ENCODE measurements at places on chromosomes 11 and 22.
A peak's percentile ranks its signal among the peaks of the same experiment; 100 is the strongest.

- peak; percentile 78 for DNase-seq
These were observed 13.1 kb downstream of the EEF1G start for GRCh38 chr11:62560566-62561103.

DNA sequence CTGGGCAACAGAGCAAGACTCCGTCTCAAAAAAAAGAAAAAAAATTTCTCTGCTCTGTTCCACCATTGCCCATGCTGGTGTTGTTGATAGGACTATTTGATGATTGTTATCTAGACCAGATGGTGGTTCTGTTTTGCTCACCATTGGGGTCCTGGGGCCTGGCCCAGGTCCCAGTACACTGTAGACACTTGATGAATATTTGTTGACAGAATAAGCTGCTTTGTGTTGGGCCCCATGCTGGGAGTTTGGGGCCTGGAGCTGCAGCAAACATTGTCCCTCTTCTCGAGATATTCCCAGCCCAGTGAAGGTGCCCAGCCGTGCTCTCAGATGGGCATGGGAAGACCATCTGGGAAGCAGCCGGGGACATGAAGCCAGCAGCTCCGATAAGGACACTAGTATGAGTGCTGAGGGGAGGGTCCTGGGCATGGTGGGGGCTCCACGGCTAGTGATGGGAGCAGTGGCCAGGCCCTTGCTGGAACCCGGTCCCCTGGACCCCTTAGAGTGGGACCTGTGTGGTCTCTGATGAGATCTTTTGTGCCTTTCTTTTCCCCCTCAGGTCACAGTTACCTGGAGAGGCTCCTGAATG, 13.6 kb downstream of the INCENP start:
- DNase-seq: no peak

- DNase-seq: no peak
These were observed 17.9 kb upstream of the FJX1 start for GRCh38 chr11:35600331-35600838.

GRCh38 chr11:67617243-67617953, 10.7 kb downstream of the NDUFV1 start:
- no peak for DNase-seq

- DNase-seq: peak; percentile 85
These were observed 1.9 kb downstream of the OR4S1 start for GRCh38 chr11:48307760-48308386.

DNA sequence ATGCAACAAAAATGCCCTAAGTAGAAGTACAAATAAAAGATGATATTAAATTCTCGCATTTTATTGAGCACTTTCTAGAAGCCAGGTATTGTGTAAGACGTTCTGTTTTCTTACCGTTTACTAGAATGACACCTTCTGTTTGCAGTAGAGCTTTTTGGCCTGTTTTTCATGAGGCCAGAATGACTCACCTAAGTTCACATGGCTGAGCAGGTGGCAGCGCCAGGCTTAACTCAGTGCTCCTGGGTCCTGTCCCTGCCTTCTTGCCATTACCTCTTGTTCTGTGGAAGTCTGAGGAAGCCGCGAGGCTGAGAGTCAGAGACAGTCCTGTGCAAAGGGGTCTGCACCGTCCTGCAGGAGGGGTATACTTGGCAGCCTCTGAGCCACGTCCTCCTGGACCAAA, 113.8 kb downstream of the ATXN10 start:
- DNase-seq: peak; percentile 35

DNA sequence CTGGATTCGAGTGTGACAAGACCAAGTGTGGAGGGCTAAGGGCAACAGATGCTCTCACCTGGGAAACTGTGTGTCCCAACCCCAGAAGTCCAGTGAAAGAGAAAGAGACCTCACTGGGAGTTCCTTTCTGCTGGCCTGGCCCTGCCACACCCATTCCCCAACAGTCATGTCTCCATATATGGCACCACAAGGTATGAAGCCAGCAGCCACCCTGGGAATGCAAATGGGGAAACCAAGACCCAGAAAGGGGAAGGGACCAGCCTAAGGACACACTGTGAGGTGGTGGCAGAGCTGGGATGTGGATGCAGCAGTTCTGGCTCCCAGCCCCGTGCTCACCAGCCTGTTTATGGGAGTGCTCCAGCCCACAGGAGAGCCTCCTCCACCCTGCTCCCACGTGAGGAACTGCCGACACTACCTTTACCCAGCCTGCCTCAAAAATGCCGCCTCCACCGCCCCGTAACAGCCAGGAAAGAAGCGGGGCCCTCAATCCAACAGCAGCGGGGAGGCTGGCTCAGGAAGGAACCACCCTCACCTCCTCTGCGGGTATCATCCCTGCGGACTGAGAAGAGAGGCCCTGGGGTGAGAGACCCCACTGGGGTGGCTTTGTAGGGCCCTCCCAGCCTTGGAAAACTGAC, 12.6 kb downstream of the LMO1 start:
- DNase-seq: no peak

DNA sequence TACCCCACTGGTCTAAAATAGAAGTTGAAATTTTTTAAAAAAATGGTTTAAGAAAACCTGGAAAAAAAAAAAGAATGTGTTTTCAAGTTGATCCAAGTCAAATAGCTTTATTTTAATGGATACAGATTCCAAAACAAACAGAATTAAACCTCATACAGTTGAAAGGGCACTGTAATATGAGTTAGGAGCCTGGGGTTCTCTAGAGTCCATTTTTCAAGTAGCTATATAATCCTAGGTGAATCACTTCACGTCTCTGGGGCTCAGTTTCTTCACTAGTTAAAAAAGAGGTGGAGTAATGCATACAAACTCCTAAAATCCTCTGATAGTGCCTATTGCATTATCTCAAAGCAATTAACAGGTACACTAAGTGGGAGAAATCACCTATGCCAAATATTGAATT, 132.9 kb downstream of the BBOX1 start:
- DNase-seq: no peak

- DNase-seq: no peak
These were observed 440.5 kb downstream of the TBC1D22A start for GRCh38 chr22:47202819-47203553.

DNA sequence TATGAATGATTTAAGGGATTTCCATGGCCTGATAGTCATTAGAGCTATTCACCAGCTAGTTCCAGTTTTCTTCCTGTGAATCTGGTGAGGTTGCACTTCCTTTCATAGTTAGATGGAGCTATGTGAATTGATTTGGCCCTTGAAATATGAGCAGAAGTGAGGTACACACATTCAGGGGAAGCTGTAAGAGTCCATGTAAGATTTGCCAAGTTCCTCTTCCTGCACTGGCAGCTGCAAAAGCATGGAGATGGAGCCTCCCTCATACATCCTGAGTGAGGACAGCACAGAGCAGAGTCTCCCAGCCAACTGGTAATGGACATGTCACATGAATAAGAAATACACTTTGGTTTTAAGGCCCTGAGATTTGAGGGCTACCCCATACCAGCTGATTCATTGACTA, 111.7 kb downstream of the CD44 start:
- no peak for DNase-seq

DNA sequence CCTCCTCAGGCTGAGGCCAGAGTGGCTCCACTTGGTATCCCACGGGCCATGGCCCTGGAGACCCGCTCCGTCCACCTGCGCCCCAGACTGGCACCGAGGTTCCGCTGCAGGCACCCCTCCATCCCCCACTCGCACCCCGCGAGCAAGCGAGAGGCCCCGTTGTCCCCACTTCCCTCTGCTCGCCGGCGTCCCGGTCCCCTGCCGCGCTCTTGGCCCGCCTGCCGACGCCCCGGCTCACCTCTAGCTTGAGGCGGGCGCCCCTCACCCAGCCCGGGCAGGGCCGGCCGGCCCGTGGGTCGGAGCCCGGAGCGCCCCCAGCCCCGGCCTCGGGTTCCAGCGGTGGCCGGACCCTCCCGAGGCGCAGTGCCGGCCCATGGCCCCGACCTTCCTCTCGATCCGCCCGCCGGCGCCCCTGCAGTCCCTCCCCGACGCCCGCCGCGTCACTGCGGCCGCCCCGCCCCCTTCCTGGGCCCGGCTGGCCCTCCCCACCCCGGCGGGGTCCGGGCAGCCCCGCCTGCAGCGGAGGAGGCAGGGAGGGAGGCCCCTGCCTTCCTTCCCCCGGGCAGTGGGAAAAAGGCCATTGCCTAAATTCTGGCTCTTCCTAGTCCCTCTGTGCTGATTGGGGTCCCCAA, at the start of gene PITPNM1:
TSS of gene PITPNM1 (minus strand) at position 414 of the 632 bp plus-strand sequence. CDS start 1,183 bp downstream, outside the sequence.
- peak; percentile 76 for DNase-seq

DNA sequence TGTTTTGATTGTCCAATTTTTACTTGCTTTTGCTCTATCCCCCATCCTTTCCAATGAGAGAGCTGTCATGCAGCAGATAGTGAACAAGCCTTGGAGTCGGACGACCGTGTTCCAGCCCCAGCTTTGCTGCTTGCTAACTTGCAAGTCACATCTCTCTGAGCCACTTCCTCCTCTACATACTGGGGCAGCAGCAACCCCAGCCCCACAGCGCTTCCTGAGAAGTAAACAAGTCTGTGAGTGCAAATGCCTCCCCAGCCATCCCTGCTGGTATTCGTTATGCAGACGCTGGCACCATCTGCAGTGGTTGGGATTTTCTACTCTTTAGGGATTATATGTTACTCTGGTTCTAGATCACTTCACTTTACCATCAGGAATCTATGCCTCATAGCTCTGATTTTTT, 35.0 kb downstream of the TPBGL start:
- DNase-seq: no peak

DNA sequence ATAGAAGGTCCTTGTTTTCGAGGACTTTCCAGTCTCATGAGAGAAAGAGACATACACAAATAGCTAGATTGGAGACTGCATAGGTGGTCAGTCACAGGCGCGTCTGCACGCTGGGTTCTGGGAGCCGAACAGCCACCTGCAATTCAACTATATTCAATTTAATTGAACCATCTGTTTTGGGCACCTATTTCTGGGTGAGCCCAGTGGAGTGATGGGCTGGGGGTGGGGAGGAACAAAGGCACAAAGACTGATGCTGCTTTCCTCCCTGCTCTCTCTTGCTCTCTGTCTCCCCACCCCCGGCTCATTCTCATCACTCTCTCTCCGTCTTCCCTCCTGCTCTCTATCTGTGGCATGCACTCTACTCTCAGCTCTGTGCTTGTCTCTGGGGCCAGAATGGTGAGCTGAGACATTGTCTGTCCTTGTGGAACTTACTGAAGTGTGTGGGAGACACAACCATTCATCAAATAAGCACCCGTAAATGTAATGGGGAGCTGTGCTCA, 48.1 kb upstream of the B3GAT1 start:
- DNase-seq: no peak

GRCh38 chr22:31230871-31231621, 18.9 kb downstream of the LIMK2 start:
- peak; percentile 24 for DNase-seq

GRCh38 chr22:44243761-44244160, 63.0 kb downstream of the PARVG start:
- no peak for DNase-seq

- no peak for DNase-seq
These were observed 26.1 kb downstream of the GDPD5 start for GRCh38 chr11:75499423-75500190.

DNA sequence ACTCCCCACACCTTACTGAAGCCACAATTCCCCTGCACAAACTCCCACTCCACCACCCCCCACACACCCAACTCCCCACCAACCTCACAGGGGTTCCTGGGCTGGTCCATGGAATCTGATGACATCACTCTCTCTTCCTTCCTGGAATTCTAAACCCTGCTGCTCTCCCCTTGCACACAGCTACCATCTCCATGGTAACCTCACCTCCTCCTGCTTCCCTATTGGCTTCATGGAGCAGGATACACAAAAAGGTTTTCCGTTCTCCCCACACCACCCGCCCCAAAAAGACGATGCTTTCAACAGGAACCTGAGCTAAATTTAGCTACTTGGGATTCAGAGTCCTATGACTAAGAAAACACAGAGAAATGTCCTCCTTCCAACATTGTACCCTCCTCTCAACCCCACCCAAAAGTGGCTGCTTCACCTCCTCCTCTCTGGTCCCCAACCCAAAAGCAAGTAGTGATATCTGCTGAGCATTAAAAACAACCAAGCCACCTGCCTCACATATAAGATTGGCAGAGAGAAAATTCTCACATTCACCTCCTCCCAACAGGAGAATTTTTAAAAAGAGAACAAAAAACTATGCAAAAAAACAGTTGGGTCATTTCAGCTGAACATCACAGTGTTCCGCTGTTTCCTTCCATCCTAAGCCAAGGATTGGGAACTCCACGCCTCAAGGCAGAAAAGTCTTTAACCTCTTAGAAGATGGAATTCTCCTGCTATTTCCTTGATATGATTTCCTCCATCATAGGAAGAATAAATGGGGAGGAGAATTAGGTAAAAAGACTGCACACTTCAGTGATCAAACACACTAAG, 66.9 kb downstream of the RBFOX2 start:
- DNase-seq: no peak

- DNase-seq: no peak
These were observed 24.6 kb downstream of the TP53I11 start for GRCh38 chr11:44926036-44926435.
